NCI-H2081 (cell line): ENCODE measurements at places on chromosomes 13 and 19.

DNA sequence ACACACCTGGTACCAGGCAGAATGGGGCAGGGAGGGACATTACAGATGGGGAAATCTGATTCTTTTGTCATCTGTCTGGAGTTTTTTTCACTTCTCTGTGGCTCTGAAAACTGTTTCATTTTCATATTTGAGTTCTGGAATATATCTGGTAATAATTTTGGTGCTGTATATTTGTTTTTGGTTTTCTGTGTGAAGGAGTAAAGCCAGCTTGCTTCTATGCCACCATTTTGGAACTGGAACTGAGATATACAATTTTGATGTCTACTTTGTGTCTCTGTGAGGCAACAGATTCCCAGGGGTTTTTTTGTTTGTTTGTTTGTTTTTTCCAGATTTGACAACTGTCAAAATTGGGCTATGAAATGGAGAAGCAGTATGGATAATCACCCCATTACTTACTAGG lies 16.1 kb downstream of the CEACAM4 start:
- DNase-seq = no peak

DNA sequence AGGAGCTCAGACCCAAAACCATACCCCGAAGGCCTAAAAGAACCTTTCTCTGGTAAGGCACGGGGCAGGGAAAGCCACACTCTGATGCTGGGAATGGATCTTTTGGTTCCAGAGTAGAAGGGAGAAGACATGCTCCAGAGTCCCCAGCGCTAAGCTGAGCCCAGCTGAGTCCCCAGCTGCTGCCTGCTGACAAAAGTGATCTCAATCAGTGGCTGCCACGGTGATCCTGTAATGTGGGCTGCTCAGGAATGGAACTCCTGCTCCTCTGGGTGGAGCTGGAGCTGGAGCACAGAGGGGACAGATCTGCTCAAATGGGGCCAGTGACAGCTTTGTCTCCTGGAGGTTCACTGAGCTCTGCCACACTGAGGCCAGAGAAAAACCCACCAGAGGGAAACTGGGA lies 70.5 kb downstream of the MLLT1 start:
- no peak for DNase-seq

DNA sequence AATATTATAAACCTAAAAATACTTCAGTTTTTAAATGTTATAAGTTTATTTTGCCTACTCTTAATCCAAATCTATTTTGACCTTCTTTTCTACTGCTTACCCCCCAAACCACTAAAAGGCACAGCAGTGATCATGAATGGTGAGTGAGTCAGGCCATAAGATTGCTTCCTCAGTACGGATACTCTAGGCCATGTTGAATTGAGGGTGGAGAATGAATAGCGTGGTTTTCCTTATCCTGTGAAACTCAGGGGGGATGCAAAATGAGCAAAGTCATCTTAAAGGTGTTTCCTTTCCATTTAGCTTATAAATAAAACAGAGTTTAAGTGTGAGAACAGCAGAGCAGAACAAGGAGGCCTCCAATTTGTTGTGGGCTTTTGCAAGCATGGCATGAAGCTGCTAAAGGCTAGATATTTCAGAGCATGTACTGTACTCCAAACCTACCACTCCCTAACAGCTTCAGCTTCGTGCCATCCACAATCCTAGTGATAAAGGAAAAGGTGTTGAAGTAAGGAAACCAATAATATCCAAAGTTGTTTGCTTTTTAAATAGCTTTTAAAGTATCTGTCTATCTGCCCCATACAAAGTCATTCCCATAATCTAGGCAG lies 25.0 kb downstream of the SERPINE3 start:
- no peak for DNase-seq

DNA sequence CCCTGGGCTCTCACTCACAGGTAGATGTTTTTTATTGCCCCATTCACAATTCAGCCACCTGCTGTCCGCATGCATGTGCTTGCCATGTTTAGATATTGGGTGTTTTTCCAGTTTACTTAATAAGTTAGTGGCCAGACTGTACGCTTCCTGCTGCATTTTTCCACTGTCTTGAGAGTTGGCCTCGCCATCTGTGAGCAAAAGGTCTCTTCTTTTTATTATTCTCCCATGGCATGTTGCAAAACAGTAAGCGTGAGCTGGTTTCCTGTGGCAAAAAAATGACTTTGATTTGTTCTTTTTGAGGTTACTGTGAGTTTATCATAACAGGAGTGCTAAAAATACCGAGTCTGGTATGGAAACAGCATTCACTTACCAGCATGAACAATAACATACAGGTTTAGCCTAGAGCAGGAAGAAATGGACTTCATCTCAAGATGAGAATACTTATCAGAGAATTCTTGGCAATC lies 46.0 kb downstream of the SAE1 start:
- no peak for DNase-seq

- no peak for DNase-seq
Observed at GRCh38 chr19:29855087-29855486, 43.3 kb downstream of the CCNE1 start.

DNA sequence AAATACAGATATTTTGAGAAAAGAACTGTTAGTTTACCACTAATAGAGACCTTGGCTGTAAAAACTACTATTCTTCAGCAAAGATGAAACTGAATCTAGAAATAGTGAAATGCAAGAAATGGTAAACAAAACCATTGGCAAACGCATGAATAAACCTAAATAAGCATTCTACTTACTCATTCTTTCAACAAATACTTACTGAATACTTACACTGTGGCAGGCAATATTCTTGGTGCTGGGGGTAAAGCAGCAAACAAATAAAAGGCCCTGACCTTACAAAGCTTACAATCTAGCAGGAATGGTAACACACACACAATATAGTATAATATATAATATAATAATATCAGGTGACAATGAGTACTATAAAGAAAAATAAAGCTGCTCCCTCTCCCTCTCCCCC lies 38.7 kb downstream of the KATNAL1 start:
- DNase-seq = no peak

GRCh38 chr19:49999371-50000010 lies 25.7 kb downstream of the VRK3 start:
- DNase-seq = peak; percentile 80

DNA sequence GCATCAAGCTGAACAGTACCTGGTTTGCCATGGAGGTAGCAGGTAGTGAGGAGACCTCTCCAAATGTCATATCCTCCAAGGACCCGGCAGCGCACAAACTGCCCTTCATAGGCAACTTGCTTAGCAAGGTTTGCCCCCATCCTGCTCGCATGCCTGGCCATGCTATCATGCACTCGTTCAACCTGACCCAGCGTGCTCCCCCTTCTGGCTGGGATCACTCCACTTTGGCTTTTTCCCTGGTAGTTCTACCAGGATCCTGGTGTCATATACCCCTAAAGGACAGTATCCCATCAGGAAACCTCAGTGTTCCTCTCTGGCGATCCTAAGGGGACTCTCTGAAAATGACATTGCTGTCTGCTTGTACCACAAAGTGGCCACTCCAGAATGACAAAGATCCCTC lies 38.6 kb upstream of the ZNF30 start:
- no peak for DNase-seq

GRCh38 chr13:91955546-91956355 lies 557.3 kb downstream of the GPC5 start:
- no peak for DNase-seq

DNA sequence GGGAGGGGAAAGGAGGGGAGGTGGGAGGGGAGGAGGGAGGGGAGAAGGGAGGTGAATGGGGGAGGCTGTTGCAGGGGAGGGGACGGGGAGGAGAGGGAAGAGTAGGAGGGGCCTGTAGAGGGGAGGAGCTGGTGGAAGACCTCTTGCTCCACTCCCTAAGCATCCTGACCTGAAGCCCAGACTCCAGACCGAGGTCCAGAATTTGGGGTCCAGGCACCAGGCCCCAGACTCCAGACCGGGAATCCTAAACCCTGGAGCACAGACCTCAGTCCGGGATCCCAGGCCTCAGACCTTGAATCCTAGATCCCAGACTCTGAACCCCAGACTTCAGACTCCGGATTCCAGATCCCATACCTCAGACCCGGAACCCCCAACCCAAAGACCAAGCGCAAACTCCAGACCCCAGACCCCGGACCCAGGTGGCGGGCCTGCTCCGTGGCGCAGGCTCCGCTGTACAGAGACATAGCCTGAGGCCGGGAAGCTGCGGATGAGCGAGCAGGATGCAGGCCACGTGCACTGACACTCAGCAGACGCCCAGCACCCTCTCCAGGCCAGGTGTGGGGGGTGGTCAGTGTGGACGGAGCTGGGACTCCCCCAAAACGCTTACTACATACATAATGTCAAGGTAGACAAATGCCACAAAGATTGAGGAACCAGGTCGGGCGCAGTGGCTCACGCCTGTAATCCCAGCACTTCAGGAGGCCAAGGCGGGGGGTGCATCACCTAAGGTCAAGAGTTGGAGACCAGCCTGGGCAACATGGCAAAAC lies 710 bp upstream of the BTBD2 start:
- DNase-seq = peak; percentile 75

DNA sequence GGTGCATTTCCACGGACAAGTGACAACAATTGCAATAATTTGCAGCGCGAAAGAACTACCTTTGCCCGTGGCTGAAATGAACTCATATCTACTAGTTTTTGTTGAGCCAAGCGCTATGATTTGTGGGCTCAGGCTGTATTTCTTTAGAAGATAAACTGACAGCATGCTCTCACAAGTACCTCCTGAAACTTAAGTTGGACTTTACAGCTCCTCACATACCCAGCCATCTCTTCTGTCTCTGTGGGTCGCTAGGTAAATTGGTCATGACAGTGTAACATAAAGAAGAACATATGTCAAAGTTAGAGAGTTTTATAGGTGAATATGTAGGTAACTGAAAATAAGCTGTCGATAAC lies 839 bp downstream of the COG6 start:
- DNase-seq = no peak

GRCh38 chr13:32840989-32841713 lies 175.1 kb upstream of the KL start:
- no peak for DNase-seq

- DNase-seq = no peak
Observed at GRCh38 chr13:25744178-25744577, 307.6 kb downstream of the SHISA2 start.

GRCh38 chr13:71597150-71597549 lies 269.9 kb downstream of the DACH1 start:
- DNase-seq = no peak
